ENCODE measurements at places on chromosomes 3 and 15. TPM values are rescaled to one million over a fixed set of nuclear protein-coding genes. Genes with fewer than 3 reads are reported as not detected.

GRCh38 chr15:85788771-85789495 lies 5.8 kb downstream of the KLHL25 start:
- DNase-seq, result no peak

Gene PAK6
- not detected for total RNA-seq

DNA sequence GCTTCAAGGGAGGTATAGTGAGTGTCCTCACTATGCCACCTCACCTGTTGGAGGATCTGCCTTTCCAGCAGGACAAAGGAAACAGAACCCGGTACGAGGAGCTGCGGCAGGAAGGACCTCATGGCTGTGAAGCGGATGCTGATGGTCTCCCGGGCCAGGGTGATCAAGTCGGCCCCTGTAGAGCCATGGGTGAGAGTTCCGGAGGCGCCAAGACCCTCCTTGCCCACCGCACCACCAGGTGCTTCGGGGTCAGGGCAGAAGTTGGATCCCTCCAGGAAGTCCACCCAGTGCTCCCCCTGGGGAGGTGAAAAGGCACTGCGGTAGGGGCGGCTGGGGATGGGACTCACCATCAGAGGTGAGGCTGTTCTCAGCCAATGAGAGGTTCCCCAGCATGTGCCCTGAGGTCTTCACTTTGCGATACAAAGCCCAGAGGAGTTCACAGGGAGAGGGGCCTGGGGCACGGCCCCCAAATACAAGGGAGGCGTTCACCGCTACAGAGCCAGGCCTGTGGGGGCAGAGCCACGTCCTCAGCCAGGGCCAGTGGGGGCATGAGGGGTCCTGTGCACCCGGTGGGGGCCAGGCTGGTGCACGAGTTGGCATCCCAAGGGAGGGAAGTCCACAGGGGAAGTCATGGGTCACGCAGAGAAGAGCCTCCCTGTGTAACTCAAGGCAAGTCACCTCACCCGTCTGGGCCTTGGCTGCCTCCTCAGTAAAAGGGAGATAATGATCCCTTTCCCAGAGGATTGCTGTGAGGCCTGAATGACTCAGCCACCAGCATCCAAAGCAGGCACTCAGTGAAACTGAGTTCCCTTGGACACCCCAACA lies 27.7 kb downstream of the C15orf39 start:
- DNase-seq, result no peak

DNA sequence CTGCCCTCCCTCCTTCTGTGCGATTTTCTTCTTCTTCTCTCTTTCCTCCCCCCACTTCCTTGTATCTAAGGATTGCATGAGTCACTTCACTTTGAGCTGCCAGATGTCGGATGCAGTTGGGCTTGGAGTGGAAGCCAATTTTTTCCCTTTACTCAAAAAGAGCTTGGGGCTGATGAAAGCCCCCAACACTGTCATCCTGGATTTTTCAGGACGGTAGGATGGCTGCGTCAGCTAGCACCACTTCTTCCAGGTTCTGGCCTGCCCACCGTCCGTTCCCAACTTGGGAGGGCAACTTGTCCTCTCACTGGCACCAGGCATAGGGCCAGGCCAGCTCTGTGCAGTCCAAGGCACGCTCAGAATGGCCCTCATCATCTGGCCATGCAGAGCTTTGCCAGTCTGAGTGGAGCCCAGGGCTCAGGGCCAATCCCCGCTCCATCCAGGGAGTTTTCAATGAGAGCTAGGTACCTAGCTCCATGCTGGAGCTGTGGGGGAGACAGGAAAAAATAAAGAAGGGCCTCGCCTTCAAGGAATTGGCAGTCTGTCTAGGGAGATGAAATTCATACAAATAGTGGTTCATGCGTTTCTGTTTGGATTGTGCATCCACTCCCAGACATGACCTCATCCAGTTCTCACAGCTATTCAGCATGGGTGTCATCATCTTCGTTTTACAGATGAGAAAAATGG lies 47.7 kb upstream of the INSYN1 start:
- DNase-seq, result no peak

DNA sequence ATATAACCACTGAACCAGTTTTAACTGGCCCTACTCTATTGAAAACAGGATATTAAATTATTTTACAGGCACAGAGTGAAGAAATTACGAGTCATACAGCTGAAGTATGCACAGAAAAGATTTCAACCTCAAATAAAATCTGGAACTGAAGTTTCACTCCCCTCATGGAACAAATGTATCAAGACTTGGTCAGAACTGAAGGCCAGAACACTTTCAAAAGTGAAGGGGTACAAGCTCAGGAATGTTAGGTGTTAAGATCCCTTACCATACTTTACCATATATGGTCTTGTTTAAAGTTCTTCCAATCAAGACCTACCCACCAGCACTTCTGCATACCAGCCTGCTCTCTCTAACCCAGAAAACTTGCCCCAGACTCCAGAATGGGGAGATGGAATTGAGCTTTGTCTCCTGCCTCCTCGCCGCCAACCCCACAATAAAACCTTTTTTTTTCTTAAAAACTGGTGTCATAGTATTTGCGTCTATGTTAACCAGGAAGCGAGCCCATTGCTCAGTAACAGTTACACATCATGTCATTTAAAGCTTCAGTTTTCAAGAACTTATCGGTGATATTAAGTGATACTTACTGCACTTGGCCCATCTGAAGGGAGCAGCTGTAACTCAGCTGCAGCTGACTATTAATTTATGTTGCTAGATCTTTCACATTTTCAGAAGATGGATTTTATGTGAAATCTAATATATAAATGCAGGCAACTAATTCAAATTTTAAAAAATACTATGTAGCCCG lies 59.9 kb downstream of the OXSM start:
- DNase-seq, result no peak

DNA sequence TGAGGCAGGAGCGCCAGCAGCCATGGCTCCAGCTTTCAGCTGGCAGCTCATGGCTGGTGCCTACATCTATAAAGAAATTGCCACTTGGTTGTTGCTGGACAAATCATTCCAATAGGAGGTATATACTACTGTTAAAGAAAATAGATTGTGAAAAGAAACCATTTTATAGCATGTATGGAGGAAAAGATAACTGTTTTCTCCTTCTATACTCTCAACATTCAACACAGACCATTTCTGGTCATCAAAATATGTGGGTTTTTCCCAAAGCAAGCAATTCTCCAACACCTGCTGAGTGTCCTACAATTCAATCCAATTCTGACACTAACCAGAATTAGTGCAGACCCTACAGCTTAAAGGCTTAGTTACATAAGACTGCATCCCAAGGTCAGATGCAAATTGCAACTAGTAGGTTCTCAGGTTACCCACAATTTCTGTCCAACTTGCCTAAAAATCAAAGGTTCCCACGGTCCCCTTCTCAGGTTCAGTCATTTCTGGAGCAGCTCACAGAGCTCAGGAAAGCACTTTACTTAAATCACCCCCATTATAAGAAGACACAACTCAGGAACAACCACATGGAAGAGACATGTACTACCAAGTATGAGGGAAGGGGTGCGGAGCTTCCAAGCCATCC lies 42.4 kb upstream of the STRIT1 start:
- no peak for DNase-seq

DNA sequence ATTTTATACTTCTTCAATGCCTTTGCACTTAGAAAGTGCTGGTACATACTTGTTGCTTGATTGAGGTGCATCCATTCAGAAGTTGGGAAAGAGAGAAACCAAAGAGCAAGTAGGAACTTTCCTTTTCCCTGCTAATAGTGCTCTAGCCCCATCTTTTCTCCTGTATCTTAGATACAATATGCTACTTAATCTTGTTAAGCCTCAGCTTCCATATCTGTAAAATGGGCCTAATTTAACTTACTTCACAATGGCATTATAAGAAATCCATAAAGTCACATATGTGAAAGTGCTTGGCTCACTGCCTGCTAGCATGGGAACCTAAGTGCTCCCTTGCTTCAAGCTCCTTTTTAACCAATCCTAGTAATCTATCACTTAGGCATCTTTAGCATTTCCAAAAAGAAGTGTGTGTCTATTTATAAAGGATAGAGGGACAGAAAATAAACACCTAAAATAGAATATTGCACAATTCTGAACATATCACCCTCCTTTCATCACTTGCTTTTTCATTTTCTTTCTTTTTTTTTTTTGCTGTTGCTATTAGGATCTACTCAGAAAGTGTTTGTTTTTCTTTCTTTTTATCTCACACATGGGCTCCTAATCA lies 28.1 kb downstream of the KCNAB1 start:
- no peak for DNase-seq

DNA sequence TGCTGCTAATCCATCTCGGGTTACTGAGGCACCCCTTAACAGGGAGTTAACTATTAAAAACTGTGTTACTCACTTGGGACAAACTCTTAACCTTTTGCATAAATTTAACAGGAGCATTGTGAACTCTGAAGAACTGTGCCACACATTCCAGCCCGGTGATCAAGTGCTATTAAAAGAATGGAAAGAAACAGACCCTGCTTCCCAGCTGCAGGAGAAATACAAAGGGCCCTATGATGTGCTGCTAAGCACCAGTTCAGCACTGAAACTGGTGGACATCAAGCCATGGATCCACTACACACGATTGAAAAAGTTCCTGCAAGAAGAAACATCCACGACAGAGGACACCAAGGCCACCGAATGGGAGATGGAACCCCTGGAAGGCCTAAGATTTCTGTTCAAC lies 114.7 kb upstream of the PLCL2 start:
- no peak for DNase-seq

Gene ZCWPW2
- 0.18 TPM for total RNA-seq

DNA sequence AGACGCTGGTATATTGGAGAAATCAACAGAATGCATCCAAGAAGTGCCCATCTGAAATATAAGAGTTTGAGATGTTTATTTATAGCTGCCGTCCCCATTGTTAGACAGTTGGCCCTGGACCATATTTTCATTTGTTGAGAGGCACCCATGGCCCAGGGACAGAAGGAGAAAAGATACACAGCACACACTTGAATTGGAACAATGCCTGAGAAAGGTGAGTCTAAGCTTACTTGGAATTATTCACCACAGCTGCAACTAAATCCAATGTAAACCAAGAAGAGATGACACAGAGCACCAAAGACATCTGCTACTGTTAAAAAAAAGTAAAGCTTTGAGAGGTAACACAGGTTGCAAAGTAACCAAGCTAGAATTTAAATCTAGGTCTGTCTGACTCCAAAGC lies 525.5 kb upstream of the NAALADL2 start:
- DNase-seq, result no peak

DNA sequence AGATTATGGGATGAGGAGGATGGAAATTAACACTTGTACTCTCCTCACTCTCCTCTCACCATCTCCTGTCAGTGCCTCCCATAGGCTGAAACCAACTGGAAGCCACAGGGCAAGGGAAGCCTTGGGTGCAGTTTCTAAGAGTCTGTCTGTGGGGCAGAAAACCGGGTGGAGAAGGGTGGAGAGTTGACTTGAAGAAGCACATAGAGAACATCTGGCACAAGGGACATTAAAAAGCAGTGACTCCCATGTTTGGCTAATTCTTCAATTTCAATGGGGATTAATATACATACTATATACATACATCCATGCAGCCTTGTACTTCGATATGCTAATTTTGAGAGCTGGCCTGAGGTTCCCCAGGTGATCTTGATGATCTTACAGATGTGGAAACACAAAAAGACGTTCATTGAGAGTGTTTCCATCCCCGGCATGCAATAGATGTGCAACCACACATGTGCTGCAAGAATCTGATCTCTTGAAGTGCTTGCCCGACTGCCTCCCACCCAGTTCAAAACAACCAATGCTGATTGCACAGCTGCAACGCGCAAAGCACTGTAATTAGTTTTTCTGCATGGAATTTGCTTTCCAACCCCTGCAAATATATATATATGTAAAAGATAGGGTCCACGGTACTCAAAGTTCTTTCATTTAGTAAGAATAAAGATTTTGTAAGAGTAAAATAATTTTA lies 121.9 kb upstream of the TMC3 start:
- no peak for DNase-seq

DNA sequence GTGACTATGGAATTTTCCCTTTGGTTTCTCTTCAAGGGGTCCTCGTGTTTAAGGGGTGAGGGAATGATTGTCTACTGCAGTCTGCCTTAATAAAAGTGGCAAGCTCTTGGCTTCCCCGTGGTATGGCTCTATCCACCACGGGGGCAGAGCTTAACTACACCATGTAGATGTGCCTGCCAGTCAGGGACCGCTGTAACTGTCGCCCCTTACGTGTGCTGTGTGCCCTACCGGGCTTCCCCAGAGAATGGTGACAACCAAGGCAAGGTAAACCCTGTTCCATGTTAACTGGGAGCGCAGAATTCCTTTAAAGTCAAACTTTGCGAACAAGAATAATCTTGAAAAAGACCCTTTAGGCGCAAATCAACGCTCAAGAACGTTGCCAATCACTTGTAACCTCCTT lies 966 bp upstream of the C3orf80 start:
- no peak for DNase-seq

DNA sequence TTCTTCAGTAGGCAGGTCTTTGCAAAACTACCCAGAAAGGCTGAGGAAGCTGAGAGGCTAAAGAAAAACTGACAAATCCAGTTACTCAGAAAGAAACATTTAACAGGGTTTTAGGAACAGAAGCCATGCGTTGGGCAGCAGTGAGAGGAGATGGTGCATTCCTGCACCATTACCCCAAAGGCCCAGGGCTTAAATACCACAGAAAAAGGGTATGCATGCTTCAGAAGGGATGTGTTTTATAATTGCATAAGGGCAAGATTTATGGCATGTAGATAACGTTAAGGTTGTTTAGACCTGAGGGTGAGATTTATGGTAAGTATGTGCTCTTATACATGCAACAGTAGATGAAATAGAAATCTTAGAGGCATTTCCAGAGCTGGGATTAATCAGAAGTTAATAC lies 10.0 kb downstream of the C3orf52 start:
- no peak for DNase-seq

GRCh38 chr3:12439161-12439940 lies 44.9 kb upstream of the TSEN2 start:
- DNase-seq, result no peak

DNA sequence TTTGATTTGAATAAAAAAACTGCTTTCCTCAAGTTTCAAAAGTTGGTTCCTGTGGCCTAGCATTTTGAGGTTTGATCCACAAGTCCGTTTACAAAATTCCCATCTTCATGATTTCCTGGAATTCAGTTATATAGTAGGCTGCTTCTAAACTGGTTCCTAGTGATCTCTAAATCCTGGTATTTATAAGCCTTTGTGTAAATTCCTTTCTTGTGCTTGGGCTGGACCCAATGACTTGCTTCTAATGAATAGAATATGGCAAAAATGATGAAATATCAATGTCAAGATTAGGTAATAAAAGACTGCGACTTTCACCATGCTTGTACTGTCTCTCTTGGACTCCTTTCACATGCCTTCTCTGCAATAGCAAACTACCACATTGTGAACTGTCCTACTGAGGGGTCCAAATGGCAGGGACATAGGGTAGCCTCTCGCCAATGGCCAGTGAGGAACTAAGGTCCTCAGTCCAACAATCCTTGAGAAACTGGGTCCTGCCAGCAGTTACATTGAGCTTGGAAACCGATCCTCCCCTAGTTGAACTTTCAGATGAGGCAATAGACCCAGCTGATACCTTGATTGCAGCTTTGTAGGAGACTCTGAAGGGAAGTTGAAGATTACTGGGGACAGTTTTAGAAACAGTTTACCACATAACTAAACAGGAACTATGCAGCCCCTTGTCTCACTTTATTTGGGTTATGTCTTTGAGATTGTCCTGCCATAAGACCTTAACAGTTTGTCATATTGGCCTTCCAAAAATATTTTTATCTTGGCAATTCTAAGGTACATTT lies 303.9 kb upstream of the TBC1D5 start:
- DNase-seq, result no peak
